ENCODE measurements at places on chromosomes 6 and 20.

DNA sequence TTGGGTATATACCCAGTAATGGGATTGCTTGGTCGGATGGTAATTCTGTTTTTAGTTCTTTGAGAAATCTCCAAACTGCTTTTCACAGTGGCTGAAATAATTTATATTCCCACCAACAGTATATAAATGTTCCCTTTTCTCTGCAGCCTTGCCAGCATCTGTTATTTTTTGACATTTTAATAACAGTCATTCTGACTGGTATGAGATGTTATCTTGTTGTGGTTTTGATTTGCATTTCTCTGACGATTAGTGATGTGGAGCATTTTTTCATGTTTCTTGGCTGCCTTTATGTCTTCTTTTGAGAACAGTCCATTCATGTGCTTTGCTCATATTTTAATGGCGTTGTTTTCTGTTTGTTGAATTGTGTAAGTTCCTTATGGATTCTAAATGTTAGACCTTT is 641.6 kb downstream of the HACE1 start:
- DNase-seq, result no peak

GRCh38 chr6:138622967-138623366 is 123.7 kb upstream of the NHSL1 start:
- no peak for DNase-seq

GRCh38 chr6:145305670-145306069 is 429.6 kb downstream of the EPM2A start:
- DNase-seq, result no peak

DNA sequence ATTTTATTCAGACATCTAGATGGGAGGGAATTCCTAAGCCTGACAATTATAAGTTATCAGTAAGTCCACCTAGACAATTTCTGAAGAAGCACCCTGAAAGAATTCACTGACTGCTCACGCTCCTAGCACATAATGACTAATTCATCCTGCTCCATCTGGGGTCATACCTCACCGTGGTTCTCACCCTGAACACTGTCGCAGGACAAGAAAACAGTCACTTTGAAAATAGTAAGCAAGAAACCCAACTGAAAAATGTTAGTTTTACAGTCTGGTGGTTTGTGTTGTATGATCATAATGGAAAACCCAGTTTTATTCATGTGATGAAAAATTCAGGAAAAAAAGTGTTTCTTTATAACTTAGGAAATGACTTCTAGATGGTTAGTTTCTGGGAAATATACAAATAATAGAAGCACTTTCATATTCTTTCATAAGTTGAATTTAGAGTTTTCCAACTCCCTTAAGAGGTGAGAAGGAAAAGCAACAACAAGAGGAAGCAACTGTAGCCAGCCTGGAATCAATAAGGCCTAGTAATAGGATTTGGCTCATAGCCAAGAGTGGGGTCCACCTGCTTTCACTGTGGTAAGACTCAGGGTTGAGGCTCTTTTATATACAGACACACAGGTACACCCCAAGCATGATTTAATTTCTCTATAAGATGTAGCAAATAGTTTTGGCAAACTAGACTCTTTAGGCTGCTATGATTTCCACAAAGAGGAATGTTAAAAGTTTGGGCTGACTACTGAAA is 94.1 kb downstream of the HIVEP2 start:
- no peak for DNase-seq

GRCh38 chr6:46953921-46954320 is 32.2 kb upstream of the ADGRF5 start:
- DNase-seq, result no peak

DNA sequence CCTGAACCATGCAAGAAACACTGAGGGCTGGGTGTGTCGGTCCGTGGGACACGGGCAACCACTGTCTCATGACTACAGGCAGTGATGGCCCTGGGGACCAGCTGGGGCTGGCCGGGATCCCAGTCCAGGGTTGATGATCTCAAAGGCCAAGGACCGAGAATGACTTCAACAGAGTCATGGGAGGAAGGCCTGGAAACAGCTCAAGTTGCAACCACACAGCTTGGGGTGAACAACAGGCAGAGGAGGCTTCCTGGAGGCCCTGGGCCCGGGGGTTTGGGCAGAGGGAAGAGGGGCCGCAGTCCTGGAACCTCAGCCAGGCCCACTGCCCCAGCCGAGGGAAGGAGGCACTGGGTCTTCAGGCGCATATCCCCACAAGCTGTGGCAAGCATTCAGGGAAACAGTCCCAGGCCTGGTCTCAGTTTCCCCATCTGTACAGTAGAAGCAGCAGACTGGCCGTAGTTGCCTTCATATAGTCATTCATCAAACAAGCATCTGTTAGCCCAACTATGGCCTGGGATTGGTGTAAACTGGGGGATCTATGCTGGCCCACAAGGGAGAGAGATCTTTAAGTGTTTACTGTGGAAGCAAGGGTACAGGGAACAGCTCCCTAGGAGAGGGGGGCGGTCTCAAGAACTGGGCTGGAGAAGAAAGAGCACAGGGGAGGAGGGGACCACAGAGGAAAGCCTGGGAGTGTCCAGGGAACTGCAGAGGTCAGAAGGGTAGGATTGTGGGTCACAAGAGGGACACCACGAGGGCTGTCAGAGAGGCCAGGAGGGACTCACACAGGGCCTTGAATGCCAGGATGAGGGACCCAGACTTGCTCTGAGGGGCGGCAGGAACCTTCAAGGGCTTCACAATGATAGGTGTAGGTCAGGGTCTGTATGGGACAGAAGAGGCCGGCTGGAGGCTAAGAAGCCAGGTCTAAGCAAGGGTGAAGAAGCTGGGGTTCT is 2.1 kb downstream of the MYL9 start:
- DNase-seq, result peak; percentile 6

GRCh38 chr6:93389192-93389591 is 30.2 kb downstream of the EPHA7 start:
- no peak for DNase-seq

- peak; percentile 64 for DNase-seq
These were observed 31.0 kb upstream of the CTAGE9 start for GRCh38 chr6:131741688-131742393.

DNA sequence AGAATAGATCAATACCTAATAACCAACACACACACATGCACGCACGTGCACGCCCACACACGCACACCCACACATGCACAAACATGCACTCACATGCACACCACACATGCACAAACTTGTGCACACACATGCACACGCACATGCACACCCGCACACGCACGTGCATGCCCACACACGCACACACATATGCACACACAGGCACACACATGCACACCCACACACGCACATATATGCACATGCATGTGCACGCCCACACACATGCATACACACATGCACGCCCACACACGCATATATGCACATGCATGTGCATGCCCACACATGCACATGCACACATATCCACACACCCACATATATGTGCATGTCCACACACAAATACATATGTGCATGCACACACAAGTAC is 26.2 kb upstream of the CHRNA4 start:
- no peak for DNase-seq
